ENCODE measurements at places on chromosomes 6 and 20. TPM values are rescaled to one million over a fixed set of nuclear protein-coding genes. Genes with fewer than 3 reads are reported as not detected.

The ADGRF5 gene
- 11.4 TPM for total RNA-seq

DNA sequence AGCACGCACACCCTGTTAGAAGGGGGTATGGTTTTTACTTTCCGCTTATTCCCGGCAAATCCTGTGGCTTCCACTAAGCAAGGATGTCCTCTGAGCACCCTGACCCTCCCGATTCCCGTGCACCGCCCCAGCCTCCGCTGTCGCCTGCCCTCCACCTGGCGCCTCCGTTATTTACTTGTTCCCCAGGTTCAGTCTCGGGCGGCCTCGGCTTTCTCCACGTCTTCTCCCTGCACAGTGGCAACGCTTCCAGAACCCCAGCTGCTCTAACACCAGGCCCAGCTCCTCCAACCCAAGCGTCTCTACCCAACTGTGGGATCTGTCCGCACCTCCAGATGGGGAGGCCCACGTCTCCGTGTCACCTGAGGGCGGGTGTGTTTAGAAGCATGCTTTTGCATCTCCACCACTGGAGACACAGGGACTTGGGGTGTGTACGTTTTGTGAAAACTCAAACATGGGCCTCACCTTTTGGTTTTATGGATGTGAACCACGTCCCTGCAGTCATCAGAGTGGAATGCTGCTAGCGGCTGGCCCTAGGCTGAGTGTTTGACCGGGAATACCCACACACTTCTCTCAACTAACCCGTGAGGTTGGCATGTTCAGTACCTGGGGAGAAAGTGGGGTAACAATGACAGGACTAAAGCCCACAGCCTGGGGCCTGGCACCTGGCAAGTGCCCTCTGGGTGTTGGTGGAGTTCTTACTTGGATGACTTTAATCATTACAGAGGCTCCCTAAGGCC is 79.9 kb downstream of the THBS2 start:
- no peak for DNase-seq

GRCh38 chr6:161226009-161226964 is 47.6 kb downstream of the AGPAT4 start:
- DNase-seq = no peak

DNA sequence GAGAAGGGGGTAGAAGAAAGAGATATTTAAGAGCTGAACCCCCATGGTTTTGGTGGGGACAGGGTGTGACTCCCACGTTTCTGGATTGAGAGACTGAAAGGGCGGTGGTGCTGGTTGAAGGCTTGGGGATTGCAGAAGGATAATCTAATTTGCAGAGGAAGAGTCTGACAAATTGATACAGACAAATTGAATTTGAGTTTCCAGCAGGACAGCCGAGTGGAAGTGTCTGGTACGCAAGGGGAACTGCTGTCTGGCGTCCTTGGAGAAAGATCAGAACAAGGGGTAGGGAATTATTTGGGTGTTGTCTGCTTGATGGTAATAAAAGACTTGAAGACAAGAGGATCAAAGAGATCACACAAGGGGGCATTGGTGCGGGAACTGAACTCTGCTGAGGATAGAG is 40.5 kb upstream of the MDGA1 start:
- peak; percentile 3 for DNase-seq

DNA sequence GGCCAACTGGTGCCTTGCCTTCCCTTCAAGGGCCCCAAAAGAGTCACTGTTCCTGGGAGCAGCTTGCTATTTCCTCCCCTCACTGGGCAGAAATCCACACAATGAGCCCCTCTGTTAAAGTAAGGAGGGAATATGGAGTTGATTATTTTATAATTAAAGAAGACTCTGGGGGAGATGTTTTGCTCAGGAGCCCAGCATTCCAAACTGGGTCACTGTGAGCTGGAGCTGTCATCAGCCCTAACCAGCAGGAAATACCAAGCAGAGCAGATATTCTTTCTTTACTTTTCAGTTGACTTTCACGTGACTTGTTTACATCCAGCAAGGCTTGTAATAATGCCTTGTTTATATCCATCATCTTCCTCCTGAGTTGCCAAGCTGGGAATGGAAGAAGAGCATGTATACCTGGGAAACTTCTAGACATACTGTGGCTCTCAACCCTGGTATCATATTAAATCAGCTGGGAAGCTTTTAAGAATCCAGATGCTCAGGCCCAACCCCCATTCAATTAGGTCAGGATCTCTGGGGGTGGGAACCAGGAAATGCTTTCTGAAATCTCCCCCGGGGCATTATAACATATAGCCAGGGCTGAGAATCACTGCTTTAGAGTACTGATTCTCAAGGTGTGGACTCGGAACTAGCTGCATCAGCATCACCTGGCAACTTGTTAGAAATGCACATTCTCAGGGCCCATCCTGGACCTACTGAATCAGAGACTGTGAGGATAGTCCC is 175.6 kb upstream of the MYLIP start:
- no peak for DNase-seq

- no peak for DNase-seq
These were observed 7.6 kb downstream of the TREM1 start for GRCh38 chr6:41278699-41279405.

DNA sequence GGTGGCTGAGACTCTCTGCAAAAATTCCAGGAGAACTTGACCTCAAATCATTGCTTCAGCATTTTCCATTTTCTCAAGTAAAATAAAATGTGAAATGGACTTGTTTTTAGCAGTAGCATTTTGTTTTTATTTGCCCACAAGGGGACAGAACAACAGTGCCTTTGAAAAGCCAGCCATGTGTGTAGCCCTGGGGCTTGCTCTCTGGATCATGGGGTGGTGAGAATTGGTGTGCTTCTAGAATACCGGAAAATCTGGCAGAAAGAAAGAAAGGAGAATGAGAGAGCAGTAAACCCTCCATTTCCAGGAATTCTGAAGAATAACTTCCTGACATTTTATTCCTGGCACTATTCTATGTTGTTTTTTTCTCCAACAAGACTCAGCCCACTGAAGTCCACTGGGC is 254.7 kb upstream of the MOCS1 start:
- DNase-seq = no peak

- no peak for DNase-seq
These were observed 89.7 kb downstream of the INSM1 start for GRCh38 chr20:20457392-20458126.

DNA sequence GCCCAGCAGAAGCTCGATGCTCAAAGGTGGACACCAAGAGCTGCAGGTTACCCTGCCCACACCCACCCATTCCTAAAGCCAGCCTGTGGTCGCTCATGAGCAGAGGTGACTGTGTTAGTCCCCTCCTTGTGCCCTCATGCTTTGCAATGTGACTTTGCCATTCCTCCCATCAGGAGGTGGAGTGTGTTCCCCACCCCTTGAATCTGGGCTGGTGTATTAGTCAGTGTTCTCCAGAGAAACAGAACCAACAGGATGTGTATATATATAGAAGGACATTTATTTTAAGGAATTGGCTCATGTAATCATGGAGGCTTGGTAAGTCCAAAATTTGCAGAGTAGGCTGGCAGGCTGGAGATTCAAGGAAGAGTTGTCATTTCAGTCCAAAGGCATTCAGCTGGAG is 54.4 kb upstream of the RNF24 start:
- DNase-seq = no peak

GRCh38 chr6:142952614-142953013 is 7.6 kb upstream of the HIVEP2 start:
- DNase-seq = no peak

GRCh38 chr6:120873125-120873865 is 461.0 kb downstream of the TBC1D32 start:
- DNase-seq = peak; percentile 7

The METTL24 gene
- total RNA-seq = 1.0 TPM

The LPIN3 gene
- 8.4 TPM for total RNA-seq

DNA sequence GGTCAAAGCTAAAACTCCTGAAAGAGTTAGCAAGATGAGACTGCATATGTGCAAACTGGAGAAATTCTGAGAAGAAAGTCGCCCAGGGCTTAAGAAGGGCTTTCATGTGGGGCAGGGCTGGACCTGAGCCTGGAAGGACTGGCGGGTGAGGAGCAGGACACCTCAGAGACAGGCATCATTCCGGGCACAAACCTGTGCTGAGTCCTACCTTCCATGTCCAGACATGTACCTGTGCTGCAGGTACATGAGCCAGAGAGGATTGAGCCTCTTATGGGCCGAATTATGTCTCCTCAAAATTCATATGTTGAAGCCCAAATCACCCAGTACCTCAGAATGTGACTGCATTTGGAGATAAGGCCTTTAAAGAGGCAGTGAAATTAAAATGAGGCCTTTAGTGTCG is 171.0 kb downstream of the QRSL1 start:
- DNase-seq = no peak

GRCh38 chr6:3871515-3871914 is 22.3 kb downstream of the FAM50B start:
- no peak for DNase-seq

DNA sequence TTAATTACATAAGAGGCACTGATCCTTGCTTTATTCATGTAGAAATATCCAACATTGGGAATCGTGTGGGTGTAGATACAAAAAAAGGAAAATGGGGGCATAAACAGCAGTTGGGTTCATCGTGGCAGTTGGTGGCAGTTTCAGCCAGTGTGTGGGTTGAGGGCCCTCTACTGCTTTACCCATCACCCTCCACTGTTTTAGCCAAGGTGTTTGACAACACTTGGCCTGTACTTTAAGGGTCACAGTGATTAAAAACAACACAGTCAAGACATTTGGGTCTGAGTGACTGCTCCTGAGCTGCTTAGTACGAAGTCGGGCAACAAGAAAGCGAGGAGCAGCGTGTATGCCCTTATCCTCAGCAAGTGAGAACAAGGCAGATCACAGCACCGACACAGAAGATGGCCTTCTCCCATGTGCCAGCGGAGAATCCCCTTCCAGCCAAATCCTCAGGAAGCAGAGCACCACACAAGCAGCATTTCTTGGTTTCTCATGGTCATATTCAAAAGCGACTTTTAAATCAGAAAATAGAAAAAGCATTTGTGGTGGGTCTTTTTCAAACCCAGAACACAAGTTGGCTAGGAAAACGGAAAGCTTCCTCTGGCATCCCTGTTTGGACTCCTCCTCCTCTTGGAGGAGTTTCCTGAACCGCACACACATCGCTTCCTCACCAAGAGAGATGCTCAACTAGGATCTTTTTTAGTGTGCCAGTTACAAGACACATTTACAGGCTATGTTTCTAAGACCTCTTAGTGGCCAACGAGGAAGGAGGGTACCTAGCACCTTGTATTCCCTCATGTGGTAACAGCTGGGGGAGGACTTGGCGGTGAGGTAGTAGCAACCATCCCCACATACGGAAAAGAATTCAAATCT is 23.5 kb downstream of the EIF2S2 start:
- no peak for DNase-seq

The SEMG1 gene
- not detected for total RNA-seq

- peak; percentile 70 for DNase-seq
These were observed 2.6 kb downstream of the CTSZ start for GRCh38 chr20:59004493-59004762.

GRCh38 chr6:123632641-123633040 is 4.1 kb downstream of the TRDN start:
- DNase-seq = no peak

- DNase-seq = no peak
These were observed 14.2 kb upstream of the HLA-DRB1 start for GRCh38 chr6:32603888-32604287.

The WFDC10B gene
- not detected for total RNA-seq

Data from right lobe of liver (tissue), 6 donors.